ENCODE measurements at places on chromosomes 2 and 18.

GRCh38 chr2:68594674-68595492 lies 48.5 kb upstream of the PROKR1 start:
- DNase-seq = peak; percentile 67

DNA sequence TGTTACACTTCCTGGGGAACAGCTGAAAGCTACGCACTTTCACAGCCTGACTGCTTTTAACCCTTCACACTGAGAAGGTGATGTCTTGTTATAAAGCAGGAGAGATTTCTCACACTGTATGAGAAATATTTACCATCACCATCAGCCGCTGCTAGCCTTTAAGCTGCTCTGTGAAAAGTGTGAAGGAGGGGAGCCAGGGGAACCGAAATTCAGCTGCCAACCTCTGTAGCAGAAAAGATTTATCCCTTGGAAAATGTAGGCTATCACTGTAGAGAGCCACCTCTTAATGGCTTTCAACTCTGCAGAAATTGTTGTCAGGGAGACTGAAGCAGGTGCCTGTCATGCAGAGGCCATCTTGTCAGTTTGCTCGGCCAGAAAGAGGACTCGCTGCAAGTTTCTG lies 145.3 kb downstream of the SP3 start:
- no peak for DNase-seq

GRCh38 chr2:178306352-178307073 lies 112.2 kb downstream of the OSBPL6 start:
- DNase-seq = peak; percentile 12

- DNase-seq = no peak
These were observed 216.6 kb downstream of the ZBTB7C start for GRCh38 chr18:48192542-48192941.

DNA sequence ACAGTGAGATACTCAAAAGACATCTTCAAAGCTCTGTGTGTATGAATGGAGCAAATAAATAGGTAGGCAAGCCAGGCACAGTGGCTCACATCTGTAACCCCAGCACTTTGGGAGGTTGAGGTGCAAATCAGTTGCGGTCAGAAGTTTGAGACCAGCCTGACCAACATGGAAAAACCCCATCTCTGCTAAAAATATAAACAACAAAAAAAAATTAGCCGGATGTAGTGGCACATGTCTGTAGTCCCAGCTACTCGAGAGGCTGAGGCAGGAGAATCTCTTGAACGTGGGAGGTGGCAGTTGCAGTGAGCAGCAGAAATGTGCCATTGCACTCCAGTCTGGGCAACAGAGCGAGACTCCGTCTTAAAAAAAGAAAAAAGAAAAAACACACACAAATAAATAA lies 945.1 kb upstream of the PIK3C3 start:
- no peak for DNase-seq

- DNase-seq = no peak
These were observed 330.9 kb downstream of the DCC start for GRCh38 chr18:52670896-52671295.

DNA sequence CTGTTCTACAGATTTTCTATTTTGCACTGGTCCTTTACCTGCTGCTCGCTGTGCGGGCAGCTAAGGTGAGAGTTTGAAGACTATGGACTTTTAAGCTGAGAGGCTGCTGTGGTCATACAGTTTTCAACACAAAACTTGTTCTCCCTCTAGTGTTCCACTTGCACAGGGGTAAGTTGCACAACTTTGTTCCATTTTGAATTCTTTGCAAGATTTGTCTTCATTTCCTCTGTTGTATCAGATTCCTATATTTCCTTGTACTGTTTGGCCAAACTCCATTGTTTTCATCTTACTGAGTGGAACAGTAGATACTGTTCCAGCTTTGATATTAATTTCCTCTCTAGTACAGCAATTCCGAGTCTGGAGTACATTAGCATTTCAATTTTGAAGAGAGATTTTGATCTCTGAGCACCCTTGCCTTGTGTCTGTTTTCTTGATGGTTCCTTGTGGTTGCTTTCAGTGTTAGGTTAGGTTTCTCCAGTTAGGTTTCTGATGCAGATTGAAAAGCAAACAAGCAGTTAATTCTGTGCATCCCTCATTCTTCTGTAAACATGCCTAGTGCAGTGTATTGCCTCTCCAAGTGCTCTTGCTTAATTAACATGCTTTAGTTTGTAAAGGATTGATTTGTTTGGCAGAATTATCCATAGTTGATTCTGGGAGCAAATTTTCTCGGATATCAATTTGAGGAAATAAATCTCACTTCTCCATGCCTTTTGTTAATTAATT lies 188.8 kb downstream of the PTPRM start:
- DNase-seq = no peak

DNA sequence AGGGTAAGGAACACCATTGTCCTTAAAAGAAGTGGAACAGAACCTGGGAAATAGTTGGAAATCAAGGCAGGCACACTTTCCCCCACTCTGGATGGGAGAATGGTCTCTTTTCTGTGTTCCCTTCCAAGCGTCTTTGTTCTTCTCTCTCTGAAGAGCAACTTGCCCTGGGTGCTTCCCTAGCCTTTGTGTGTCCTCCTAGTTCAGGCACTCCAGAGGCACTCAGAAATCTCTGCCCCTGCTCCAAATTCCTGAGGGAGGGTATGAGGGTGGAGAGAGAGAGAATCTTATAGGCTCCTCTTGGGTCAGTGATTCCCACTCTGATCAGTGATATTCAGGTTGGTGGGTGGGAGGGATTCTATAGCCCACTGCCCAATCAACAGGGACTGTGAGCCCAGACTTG lies 8.8 kb upstream of the SIX2 start:
- DNase-seq = no peak

- no peak for DNase-seq
These were observed 56.6 kb downstream of the RPL37A start for GRCh38 chr2:216555274-216555673.

GRCh38 chr18:79438898-79439627 lies 43.3 kb downstream of the NFATC1 start:
- peak; percentile 36 for DNase-seq

DNA sequence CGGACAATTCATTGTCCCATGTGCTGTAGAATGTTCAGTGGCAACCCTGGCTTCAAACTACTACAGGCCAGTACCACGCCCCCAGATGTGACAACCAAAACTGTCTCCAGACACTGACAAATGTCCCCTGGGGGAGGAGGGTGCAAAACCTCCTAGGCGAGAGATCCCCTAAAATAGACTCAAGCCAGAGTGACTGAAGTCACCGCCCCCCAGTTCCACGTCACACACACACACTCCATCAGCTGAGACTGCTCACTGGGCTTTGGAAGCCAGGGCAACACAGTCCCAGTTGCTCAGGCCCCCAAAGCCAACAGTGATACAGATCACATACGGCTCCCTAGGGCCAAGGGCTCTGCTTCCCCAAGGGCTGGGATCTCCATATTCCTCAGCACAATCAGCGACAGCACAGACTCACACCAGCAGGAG lies 19.1 kb downstream of the HDAC4 start:
- peak; percentile 19 for DNase-seq

DNA sequence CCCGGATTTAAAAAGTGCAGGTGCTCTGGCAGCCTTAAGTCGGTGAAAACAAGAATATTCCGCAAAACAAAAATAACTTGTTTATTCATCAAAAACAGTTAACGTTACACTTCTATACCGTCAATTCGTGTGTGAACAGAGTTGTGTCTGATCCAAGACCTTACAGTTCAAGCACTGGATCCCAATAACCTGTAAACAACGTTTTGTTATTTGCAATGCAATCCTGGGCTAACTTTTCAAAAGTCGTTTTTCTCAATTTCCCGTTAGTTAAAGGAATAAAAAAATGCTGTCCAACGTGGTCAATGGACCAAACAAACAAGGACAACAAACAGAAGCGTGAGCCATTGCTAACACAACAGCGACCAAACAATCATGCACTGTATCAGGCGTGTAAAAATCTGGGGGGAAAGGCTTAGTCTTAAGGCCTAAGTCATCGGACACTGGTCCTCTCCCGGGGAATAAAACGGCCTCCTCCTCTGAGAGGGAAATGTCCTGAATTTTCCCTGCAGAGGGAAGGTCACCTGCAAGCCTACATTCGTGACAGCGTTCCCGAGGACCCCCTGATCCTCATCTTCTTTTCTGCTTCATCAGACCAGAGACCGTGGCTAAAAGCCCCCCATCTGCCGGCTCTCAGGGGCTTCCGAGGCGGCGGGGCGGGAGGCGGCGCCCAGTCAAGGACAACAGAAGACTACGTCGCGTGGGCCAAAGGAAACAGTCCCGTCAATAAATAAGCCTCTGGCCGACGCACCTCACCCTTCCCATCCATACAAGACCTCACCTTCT lies 490 bp downstream of the NDUFS1 start:
- no peak for DNase-seq

GRCh38 chr2:144359684-144360083 lies 160.2 kb downstream of the ZEB2 start:
- no peak for DNase-seq

- DNase-seq = no peak
These were observed 79.1 kb upstream of the DNMT3A start for GRCh38 chr2:25420820-25421237.

DNA sequence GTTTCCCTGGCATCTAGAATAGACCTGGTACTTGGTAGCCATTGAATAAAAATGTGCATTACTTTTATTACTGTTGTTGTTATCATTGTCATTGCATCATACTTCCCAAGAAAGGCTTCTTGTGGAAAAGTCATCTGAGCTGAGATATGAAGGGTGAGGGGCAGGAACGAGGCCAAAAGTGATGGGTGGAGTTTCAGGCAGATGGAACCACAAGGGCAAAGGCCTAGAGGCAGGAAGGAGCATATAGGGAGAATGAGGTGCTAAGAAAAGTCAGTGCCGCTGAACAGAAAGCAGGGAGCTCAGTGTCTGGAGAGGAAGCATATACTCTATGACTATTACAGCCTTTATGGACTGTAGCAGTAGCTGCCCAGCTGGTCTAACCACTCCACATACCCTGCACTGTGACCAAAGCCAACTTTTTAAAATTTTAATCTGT lies 219.3 kb downstream of the SPP2 start:
- no peak for DNase-seq

GRCh38 chr2:241538838-241539615 lies 19.5 kb upstream of the BOK start:
- no peak for DNase-seq

- no peak for DNase-seq
These were observed 77.8 kb downstream of the SOCS6 start for GRCh38 chr18:70366670-70367069.

GRCh38 chr2:174210862-174211261 lies 37.5 kb downstream of the OLA1 start:
- no peak for DNase-seq

- no peak for DNase-seq
These were observed 50.5 kb upstream of the ALPP start for GRCh38 chr2:232328032-232328422.

DNA sequence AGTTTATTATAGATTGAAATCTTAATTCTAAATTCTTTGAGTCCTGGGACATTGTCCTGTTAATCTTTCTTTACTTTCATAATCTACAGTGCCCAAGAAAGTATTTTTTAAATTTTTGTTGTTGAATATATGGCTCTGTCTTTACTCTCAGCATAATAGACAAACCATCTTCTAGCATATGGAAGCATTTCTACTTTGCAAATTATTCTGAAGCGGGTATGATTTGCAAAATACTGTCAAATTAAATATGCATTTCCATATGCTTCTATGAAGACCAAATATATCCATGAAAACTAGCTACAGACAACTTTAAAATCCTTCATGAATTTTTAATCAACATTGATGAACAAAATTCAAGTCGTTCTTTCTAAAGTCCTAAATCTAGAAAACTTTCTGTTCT lies 117.2 kb downstream of the KYNU start:
- no peak for DNase-seq

DNA sequence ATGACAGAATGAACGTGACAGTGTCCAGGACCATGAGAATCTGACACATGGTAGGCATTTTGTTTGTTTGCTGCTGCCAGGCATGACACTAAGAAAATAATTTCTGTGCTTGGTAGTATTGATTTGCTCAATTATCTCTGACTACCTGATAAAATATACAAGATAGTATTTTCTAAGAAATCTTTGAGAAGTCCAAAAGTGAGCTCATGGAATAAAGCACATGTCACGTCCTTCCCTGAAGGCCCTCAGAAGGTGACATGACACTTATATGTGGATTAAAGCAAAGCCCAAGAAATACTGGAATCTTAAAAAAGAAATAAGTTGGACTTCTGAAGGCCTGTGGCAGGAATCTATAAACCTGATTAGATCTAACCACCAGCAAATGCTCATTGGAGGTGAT lies 3.8 kb upstream of the TTN start:
- DNase-seq = no peak

DNA sequence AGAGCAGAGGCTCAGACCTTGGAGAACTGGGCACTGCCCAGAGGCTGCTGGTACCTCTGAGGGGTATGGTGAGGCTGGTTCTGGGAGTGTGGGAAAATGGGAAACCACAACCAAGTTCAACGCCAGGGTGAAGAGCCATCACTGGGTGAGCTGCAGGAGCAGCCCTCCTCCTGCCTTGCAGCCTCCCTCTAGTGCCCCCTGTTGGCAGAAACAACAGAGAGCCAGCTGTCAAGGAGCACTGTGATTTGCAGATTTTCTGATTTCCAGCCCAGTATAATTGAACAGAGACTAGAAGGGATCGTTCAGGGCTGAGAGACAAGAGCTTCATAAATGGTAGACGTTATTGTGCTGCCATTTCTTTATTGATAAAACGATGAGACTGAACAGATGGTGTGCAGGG lies 50.5 kb downstream of the MAPK4 start:
- DNase-seq = no peak

GRCh38 chr18:8657050-8657820 lies 48.0 kb downstream of the RAB12 start:
- DNase-seq = no peak

GRCh38 chr2:206488053-206488452 lies 44.7 kb downstream of the ADAM23 start:
- no peak for DNase-seq

DNA sequence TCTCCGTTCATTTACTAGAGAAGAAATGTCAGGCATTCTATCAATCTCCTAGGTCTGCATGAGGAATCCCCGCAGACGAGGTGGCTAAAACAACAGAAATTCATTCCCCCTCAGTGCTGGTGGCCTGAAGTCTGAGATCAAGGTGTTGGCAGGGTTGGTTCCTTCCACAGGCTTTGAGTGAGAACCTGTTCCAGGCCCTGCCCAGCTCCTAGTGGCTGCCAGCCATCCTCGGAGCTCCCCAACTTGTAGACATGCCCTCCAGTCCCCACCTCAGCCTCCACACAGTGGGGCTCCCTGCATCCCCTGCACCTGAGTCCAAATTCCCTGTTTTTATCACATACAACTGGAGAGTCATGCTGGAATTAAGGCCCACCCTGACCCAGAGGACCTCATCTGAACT lies 145.3 kb upstream of the ALKAL2 start:
- no peak for DNase-seq

Measured in CD4-positive, alpha-beta T cell treated with Interleukin-10 for 1 hour (primary cell).